ENCODE measurements at places on chromosomes 3 and 15.

DNA sequence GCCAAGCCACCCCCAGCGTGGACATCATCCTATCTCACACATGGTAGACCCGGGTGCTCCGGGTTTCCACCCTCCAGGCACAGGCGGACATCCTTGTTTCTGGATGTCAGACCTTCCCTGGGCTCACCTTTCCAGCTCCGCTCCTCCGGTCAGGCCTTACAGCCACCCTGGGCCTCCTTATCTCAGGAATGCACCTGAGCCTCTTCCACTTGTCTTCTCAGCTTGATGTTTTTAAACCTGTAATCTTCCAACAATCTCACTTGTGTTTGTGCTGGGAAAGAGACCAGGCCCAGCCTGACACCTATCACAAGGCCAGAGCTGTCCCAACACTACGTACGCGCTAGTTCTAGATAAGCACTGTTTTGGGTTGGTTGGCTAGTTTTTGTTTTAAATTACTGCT lies 53.9 kb downstream of the NIPA2 start:
- DNase-seq: no peak

- no peak for DNase-seq
Observed at GRCh38 chr3:123841476-123842238, 42.5 kb downstream of the MYLK start.

DNA sequence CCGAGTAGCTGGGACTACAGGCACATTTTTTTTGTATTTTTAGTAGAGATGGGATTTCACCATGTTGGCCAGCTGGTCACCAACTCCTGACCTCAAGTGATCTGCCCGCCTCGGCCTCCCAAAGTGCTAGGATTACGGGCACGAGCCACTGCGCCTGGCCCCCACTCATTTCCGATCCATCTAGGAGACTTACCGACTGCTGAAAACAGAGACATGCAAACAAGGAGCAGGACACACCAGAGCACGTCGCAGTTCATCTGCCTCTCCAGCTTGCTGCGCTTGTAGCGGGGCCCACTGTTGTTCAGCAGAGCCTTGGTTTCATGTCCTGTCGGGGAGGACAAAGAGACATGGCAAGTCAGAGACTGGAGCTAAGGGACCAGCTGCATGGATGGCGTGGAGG lies 137.4 kb downstream of the ATP10A start:
- no peak for DNase-seq

- no peak for DNase-seq
Observed at GRCh38 chr3:192917028-192917403, 640 bp downstream of the MB21D2 start.

GRCh38 chr3:100354850-100355249 lies 20.3 kb downstream of the NIT2 start:
- DNase-seq: no peak

- no peak for DNase-seq
Observed at GRCh38 chr3:10185804-10186762, 21.4 kb downstream of the IRAK2 start.

- DNase-seq: no peak
Observed at GRCh38 chr3:11558411-11558903, 85.3 kb downstream of the VGLL4 start.

GRCh38 chr3:1275495-1275894 lies 182.7 kb downstream of the CNTN6 start:
- DNase-seq: no peak

DNA sequence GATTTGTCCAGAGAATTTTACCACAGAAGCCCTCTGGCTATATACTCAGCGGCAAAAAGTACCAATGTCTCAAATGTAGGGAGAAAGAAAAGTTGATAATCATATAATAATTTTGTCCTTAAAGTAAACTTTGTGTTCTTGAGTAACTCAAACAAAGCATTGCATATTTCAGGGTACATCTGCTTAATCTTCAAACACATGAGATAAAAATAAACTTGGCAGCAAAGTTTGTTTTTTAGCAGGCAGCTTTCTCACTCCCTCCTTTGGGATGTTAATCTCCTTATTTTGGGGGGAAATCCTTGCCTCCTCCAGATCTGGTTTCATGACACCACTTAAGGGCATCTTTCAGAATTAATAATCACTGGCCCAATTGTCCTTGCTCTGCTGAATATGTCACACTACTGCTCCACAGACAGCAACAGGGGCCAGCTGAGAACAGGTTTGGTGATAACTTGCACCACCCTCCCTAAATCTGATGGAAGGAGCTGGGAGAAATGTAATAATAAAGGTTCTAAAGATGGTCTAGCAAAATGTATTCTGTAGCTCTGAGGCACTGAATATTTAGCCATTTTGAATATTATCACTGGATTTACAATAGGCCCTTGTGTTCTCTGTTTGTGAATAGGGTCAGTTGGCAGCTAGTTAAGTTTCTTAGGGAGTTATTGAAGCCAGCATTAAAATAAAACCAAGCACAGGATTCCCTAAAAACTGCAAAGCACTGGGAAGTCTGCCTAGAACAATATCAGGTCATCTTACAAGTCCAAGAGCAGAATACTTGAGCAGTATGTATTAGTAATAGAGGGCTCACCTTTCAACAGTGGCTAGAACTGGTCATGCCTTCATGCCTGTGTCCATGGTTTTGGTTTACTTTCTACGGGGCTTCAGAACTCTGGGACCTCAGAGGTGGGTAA lies 79.2 kb downstream of the EFL1 start:
- no peak for DNase-seq

DNA sequence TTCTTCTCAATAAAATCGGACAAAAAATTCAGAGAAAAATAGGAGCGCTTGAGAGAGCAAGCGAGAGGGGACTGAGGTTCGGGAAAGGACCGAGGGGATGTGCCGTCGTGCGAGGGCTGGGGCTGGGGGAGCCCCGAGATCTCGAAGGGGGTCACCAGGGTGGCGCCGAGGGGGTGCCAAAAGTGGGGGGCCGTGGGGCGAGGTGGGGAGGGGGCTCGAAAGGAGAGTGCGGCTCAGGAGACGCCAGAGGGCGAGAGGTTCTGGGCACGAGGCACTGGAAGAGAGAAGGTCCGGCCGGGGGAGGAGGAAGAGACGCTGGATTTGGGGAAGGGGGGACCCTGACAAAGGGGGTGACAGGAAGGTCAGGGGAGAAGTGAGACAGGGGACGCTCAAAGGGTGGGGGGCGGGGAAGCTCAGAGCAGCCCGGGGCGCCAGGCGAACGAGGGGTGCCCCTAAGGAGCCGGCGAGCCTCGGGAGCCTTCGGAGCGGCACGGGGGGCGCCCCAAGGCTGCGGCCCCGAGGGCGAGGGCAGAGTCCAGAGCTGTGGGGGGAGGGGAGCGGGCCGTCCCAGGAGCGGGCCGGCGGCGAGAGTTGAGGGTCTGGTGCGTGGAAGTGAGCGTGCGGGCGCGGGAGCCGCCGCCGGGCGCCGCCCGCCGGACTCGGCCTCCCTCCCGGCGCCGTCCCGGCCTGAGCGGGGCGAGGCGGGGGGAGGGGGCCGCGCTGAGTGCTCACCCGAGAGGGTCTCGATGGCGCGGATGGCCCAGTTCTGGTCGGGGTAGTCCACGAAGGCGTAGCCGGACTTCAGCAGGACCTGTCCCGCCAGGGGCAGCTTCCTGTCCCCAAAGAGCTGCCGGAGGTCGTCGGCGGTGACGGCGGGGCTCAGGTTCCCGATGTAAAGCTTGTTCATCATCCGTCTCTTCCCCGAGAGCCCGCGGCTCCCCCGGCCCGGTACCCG lies 514 bp downstream of the IGF2BP2 start:
- no peak for DNase-seq

DNA sequence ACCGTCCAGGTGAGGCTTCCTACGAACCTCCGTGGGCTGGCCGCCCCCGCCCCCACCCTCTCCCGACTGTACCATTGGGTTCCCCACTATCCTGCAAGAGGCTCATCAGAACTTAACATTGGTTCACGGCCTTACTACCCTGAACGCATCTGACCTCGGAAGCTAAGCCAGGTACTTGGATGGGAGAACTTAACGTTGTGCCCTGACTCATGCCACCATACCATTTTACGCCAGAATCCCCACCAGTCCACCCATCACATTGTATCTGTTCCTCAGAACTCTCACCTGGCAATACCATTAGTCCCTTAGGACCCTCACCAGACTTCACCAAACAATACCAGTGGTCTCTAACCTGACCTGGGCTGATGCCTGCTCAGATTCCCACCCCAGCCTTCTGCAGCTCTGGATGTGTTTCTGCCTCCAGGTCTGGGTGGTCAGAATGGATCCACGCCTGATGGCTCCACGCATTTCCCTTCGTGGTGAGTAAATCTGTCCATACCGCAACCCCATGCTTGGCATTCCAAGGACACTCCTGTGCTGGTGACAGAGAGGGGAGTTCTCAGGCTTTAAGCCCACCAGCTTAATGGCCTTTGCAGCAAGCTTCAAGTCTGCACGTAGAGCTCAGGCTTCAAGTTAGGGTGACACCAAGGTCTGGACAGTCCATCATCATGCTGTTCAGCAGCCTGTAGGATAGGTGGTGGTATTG lies 562 bp downstream of the TCTA start:
- no peak for DNase-seq

DNA sequence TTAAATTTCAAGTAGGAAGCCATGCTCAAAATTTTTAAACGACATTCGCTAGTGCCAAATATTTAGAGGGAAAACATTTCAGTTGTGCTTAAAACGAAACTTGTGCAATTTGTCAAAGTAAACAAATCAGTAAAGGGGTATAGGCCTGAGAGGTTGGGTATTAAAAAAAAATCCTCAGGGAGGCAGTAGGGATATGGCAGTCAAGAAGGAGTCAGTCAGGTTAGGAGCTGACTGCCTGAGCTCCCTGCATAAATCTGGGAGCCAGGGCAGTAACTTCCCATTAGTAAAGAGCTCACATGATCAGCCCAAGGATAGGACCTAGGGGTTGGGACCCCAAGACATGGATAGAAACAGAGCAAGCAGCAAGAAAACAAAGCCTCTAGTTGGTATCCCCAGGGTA lies 120.7 kb upstream of the STAC start:
- no peak for DNase-seq

DNA sequence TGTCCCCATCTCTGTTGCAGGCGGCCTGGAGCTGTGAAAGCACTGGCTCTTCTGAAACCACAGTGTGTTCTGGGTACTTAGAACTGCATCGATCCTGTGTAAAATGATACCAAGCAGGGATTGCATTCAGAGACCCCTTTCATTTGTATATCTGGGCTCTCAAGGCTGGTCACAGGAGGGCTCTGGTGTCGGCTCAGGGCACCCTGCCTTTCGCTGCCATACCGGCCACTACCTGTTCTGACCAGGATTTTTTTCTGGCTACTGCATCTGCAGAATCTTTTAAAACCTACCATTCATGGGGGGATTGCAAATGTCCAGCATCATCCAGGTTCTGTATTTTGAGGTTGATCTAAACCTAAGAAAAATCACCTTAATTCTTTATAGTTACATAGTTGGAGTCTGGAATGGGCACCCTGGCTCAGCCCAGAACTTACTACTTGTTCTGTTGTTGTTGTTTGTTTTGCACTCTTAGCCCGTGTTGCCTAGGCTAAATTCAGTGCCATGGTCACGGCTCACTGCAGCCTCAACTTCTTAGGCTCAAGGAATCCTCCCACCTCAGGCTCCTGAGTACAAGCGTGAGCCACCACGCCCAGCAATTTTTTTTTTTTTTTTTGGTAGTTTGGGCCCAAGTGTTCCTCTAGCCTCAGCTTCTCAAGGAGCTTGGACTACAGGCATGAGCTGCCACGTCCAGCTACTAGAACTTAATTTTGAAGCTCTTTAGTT lies 52.7 kb downstream of the TRIM71 start:
- DNase-seq: no peak

- DNase-seq: no peak
Observed at GRCh38 chr3:128416578-128417211, 50.0 kb downstream of the DNAJB8 start.

DNA sequence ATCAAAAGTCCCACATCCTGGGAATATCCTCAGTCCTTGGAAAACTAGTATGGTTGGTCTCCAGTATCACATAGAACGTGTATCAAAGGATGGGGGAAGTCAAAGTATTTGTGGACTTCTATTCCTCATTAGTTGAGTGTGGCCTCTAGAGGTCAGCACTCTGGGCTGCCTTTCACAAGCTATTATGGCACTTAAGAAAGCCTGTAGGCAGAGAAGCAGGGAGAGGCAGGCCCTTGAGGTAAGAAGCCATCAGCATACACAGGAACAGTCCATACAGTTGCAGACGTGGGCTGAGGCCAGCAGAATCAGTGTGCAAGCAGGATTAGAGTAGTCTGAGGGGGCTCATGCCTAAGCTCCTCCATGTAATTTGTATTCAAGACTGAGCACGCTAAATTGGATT lies 341.7 kb downstream of the CLSTN2 start:
- DNase-seq: no peak

- DNase-seq: no peak
Observed at GRCh38 chr15:78265752-78266224, 1.4 kb downstream of the DNAJA4 start.

- DNase-seq: peak; percentile 70
Observed at GRCh38 chr15:68817304-68818065, 3.2 kb downstream of the ANP32A start.

- no peak for DNase-seq
Observed at GRCh38 chr15:100762913-100763834, 116.5 kb upstream of the ALDH1A3 start.

DNA sequence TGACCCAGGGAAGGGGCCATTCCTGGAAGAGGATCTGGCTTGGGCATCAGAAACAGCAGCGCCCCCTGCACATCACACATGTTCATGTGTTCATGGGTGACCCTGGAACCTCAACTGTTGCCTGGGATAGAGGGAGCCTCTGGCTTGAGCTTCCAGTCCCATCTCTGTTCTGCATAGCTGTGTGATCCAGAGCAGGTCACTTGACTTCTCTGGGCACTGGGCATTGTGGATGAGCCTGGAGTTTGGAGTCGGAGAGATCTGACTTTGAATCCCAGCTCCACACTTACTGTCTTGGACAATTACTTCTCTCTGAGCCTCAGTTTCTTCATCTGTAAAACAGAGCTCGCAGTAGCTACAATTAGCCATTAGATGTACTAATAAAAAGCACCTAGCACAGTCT lies 15.6 kb downstream of the PAK6 start:
- no peak for DNase-seq

DNA sequence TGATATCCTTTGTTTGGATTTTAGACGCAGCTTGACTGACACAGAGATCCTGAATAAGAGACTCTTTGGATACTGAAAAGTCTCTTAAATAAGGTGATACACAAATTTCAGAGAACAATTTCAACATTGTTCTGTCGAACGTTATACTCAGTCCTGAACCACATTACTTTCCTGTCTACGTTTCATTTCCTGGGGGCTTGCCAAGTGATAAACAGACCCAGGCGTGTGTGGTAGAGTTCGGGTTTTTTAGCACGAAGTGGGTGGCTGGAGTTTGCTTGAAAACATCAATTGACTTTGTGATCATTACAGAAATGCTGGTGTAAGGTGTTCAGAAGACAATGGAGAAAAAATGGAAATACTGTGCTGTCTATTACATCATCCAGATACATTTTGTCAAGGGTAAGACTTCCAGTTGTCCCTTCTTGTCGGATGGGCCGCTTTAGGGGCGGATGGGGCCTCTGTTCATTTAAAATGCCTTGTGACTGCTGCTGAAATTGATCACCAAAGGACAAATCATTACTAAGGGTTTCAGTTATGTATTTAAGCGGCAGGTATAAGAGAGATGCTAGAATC lies at the start of gene CD96:
CD96 (plus strand) TSS at position 287 of the 573 bp plus-strand sequence; CDS start at position 339, 52 bp downstream.
- DNase-seq: no peak
